Stimulated activated naive B cell treated with anti-CD40 and anti-IgM and Interleukin-4, amounts not matched to agents 10 μg/mL and 1 μg/mL and 100 μg/mL, for 72 hours (primary cell): ENCODE measurements at places on chromosomes 6 and 20.
A peak's percentile ranks its signal among the peaks of the same experiment; 100 is the strongest.

DNA sequence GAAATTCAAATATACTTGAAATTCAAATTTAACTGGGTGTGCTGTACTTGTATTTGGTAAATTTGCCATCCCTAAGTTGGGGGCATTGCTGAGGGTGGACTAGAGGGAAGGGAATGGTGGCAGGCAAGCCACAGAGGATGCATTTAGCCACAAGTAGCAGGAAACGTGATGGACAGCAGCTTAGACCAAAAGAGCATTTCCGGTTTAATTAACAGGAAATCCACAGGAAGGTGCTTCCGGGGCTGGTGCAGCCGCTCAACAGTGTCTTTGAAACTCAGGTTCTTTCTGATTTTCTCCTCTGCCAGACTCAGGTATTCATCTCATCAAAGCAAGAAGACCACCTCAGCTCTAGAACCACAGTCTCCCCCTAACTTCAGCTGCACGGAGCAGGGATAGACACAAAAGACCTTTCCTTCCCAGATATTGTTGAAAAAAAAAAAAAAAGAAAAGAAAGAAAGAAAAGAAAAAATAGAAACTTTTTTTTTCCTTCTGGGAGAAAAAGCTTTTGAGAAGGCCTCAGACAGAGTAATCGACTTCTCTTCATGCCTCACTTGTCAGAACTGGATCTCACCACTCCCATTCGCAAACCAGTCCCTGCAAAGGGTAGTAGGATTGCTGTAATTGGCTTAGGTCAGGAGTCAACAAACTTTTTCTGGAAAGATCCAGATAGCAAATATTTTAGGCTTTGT, 8.0 kb upstream of the BCAS1 start:
- DNase-seq = peak; percentile 17

- no peak for DNase-seq
Observed at GRCh38 chr6:141580131-141580530, 552.6 kb upstream of the GJE1 start.

GRCh38 chr6:101926149-101926925, 532.8 kb downstream of the GRIK2 start:
- DNase-seq = no peak

DNA sequence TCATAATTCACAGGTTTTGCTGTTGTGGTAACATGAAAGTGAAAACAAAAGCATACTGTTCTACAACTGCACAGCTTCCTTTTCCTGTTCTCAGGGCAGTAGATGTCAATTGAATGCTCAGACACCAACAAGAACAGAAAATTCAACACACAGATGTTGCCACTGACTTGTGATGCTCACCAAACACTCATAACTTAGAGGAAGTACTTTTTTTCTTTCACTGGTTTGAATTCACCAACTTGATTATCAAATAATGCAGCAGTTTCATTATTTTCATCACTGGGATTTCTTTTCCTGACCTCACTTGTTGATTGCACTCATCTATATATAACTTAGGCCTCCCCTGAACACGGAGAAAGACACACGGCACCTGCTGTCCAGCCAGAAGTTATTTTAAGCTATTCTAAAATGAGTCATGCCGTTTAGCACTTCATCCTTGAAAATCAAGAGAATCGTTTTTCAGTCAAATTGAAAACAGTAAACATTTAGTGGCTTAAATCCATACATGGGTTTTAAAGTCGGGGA, 949 bp downstream of the TXLNB start:
- DNase-seq = peak; percentile 24

DNA sequence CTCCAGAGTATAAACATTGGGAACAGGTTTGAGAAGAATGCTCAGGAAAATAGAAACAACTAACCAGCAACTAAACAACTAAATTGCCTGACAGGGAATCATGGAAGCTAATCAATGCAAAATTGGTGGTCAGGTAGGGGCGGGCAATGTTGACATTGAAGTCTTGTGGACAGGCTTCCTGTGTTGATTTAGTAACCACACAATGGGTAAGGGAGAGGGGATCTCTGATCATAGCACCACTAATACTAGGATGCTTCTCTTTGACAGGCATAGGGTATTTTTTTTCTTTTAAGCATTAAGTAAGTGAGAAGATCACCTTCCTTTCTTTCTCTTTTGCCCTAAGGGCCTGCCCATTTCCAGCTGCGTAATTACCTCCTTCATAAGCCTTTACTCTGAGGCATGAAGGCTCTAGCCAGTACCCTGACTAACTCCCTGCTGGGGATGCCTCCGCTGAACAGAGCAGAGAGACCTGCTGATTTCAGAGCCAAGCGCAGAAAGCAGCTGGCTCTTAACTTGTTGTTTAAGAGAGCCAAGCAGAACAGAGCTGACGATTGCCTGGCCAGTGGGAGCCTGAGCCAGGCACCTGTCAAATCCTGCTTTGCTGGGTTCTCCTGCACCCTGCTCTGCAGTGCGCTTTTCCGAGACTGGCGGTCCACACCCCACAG, 118.7 kb downstream of the BMP2 start:
- DNase-seq = no peak

- no peak for DNase-seq
Observed at GRCh38 chr20:52294106-52294628, 102.6 kb upstream of the ZFP64 start.

GRCh38 chr20:53865901-53866793, 204.2 kb downstream of the BCAS1 start:
- DNase-seq = no peak

GRCh38 chr6:43772681-43773049, 2.7 kb downstream of the VEGFA start:
- no peak for DNase-seq

- no peak for DNase-seq
Observed at GRCh38 chr20:46214824-46215488, 93.3 kb downstream of the CDH22 start.

DNA sequence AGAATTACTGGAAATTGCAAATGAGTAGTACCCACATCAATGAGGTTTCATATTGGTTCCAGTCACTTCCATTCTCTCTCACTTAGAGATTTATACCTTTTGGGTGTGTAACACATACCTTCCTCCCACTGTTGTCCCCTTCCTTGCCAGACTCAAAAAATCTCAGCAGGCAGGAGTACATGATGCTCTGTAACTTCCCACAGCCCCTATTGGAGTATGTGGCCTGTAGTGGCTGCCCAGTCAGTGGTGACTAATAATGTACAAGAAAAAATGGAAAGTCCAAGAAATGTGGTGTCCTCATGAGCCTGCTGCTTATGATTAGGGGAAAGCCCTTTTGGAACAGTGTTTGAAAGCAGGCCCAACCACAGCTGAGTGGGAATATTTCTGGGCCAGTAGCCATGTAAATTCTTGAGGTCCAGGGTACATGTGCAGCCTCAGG, 312.0 kb downstream of the ZFAND3 start:
- no peak for DNase-seq

GRCh38 chr6:149140910-149141290, 176.6 kb upstream of the TAB2 start:
- DNase-seq = no peak

GRCh38 chr6:119173249-119174084, 95.0 kb upstream of the FAM184A start:
- no peak for DNase-seq

GRCh38 chr6:29995340-29995777, 53.0 kb downstream of the HLA-A start:
- no peak for DNase-seq

DNA sequence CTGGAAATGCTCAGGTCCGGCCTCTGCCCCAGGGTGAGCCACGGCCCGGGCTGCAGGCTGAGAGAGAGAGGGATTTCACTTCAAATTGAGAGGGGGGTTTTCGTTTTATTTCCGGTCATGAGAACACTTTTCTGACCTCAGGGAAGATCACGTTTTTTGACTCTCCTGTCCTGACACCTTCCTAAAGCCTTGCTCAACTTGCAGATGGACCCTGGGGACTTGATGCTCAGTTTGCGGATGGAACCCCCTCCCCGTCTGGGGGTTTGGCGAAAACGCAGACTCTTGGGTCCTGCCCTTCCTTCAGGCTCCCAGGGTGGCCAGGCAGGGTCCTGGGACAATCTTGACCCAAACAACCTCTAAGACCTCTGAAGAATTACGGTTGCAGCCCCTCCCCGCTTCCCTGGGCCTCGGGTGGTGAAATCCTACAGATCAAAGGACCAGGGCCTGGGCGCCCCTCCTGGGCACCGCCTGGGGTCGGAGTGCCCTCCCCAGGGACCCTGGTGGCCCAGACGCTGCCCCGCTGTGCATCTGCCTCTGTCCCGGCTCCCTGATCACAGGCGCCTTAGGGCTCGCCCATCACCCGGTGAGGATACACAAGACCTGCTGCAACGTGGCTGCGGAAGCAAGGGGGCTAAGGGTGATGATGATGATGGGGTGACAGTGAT, 148.2 kb downstream of the ERMARD start:
- no peak for DNase-seq

GRCh38 chr6:24755279-24755678, 19.5 kb upstream of the GMNN start:
- DNase-seq = no peak

DNA sequence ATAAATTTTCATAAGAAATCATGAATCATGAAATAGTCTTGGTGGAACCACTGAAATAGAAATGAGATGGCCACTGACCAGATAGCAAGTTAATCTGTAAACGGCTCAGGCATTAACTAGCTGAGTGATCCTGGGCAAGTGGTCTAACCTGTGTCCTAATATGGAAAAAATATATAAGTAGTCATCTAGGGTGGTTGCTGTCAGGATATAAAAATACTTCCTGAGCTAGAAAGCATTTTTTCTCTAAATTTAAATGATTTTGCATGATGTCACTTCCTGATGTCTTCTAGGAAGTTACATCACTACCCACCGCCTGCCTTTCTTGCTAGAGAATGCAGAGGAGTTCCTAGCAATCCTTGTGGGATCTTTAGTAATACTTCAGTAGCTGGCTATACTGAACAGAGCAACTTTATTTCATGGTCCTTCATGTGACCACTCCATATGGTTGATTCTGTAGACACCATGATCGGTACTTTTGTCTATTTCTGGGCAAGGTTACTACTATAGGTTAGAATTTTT, 228.1 kb upstream of the CEP162 start:
- no peak for DNase-seq

DNA sequence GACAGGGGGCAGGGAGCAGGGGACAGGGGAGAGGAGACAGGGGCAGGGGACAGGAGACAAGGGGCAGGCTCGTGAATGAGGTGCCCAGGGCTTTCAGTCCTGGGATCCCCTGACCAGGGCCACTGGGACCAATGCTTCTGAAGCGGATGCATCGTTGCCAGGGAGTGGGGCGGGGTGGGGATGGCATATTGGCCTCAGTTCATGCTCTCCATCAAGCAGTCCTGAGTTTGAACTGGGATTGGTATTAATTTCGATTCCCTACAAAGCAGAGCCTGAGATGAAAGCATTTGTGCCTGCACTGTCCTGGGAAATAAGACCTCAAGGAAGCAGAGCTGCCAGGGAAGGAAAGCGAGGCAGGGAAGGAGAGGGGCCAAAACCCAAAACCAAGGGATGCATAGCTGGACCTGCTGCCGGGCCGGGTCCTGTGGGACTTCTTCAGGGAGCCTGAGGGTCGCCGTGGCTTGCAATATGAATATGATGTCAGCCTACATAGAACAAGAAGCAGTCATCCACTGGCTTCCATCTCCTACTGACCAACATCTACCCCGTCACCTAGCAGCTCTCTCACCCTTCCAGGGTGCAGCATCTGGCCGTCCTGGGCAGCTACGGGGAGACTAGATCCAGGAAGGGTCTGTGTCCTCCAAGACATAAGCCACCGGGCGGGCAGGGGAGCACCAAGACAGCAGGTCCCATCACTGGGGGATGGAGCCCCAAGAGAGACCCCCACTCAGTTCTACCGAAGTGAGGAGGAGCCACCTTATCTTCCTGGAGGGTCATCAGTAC, 233.3 kb downstream of the SYNDIG1 start:
- DNase-seq = no peak

DNA sequence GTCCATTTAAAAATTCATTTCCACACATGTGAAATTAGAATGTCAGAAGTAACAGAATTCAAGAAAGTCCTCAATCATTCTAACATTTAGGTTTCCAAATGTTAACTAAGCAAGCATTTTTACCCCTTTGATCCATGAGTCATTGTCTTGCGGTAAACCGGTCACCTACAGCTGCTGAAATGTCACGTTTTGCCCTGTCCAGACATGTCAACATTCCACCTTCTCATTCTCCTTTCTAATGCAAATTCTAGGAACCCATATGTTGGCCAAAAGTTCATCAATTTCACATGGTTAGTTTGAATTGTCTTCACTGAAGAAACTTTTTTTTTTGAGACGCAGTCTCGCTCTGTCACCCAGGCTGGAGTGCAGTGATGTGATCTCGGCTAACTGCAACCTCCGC, 117.2 kb downstream of the IPCEF1 start:
- DNase-seq = no peak

GRCh38 chr20:51959066-51959542, 156.8 kb upstream of the SALL4 start:
- no peak for DNase-seq

DNA sequence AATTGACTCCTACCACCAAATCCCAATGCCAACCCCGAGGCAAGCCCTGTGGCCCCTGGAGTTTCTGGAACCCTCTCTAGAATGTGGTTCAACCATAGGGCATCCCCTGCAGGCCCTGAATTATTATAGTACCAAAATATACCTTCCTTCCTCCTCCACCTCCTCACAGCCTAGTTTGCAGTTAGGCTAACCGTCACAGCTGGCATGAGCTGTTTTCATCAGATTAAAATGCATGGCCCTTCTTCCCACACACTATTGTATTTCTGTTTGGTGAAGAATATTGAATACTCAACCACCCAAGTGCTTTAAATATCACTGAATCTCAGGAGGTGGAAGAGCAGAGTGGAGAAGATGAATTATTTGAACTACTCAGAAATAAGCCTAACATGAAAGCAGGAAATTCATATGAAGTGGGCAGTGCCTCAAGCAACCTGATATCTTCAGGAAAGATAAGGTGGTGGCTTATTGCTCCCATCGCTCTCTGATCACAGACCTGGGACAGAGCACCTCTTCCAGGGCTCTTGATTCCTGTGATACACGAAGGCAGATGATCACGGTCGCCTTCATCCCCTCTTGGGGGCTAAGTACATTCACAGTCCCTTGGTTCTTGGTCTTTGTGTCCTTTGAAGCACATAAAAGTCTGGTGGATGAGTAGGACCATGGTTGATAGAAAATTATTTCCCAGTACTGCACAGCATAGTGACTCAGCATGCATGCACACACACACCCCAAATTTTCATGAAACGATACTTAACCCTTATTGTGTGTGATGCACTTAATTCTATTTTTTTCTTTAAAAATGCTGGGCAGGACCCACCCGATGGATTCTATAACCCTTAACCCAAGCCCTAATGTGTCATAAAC, 90.9 kb downstream of the PSMG4 start:
- DNase-seq = no peak
